Activated CD8-positive, alpha-beta memory T cell treated with anti-CD3 and anti-CD28 coated beads, Interleukin-2, amount 10 ng/mL, durations not matched to agents 7 days and 5 days (primary cell): ENCODE measurements at places on chromosomes 12 and 14. TPM values are rescaled to one million over a fixed set of nuclear protein-coding genes. Genes with fewer than 3 reads are reported as not detected.
A peak's percentile ranks its signal among the peaks of the same experiment; 100 is the strongest.

GRCh38 chr14:56474419-56475022 is 105.1 kb upstream of the TMEM260 start:
- no peak for DNase-seq
- no peak overlapping the region for H3K27ac ChIP-seq
- H3K36me3 ChIP-seq: no peaks in the 10 kb centered on the region
- H3K4me3 ChIP-seq: no peak overlapping the region

DNA sequence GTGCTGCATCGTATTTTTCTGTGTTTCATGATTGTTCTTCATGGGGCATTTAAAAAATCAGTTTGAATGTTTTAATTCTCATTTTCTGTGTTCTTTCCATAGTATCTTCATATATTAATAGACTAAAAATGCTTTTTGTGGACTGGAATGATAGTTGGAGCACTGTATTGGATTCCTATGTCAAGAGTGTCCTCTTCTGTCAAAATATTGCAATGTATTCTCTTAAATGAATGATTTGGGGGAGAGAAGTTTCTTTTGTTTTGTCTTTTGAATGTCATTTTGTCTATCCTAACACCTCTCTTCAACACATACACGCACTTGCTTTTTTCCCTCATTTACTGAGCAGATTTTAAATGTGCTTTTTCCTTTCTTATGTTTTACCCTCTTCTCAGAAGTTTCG is 4.7 kb upstream of the EIF2S3B start:
- H3K4me1 ChIP-seq: peaks cover 50% of the 10 kb centered on the region
- DNase-seq: no peak
- H3K36me3 ChIP-seq: peaks cover 17% of the 10 kb centered on the region
- H3K27ac ChIP-seq: peak overlapping the region; percentile 77
- H3K4me3 ChIP-seq: peak overlapping the region; percentile 60
- no peaks in the 10 kb centered on the region for H3K27me3 ChIP-seq

DNA sequence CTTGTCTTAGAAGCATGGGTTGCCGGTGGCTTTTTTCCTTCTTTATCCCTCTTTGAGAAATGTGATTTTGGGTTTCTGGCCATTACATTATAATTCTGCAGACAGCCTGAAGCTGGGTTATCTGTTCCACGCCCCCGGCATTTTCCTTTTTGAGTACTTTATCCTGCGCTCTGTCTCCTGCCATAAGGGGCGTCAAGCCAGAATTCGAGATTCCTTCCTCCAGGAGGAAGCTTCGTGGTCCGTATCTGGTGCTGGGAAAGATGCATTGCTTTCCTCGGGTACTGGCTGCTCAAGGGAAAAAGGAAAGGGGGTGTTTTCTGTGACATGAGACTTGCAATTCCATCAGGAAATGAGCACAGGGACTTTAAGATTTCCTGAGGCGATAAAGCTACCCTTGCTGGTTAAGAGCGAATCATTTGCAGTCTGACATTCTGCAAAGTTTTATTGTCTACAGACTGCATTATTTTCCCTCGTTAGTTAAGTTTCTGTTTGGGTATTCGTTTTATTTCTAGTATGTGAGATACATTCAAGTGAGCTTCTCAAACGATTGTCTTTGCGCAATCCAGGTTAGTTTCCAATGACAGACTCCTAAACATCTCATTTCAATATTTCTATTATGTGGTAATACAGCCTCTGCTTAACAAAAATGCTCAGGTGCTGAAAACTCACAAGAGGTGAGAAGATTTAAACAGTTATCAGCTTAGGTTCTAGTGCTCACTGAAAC is 694 bp downstream of the AKAP5 start:
- H3K27ac ChIP-seq: peak overlapping the region; percentile 66
- no peaks in the 10 kb centered on the region for H3K27me3 ChIP-seq
- H3K4me3 ChIP-seq: peak overlapping the region; percentile 79
- peaks cover 40% of the 10 kb centered on the region for H3K4me1 ChIP-seq
- H3K36me3 ChIP-seq: peaks cover 11% of the 10 kb centered on the region

- no peak overlapping the region for H3K27ac ChIP-seq
- H3K4me3 ChIP-seq: no peak overlapping the region
- no peaks in the 10 kb centered on the region for H3K27me3 ChIP-seq
- H3K4me1 ChIP-seq: no peaks in the 10 kb centered on the region
Measured at GRCh38 chr14:53796734-53797133, 159.9 kb downstream of the BMP4 start.

GRCh38 chr12:47184813-47185212 is 105.1 kb upstream of the AMIGO2 start:
- H3K27ac ChIP-seq: no peak overlapping the region
- H3K4me1 ChIP-seq: peaks cover 8% of the 10 kb centered on the region
- peaks cover 12% of the 10 kb centered on the region for H3K36me3 ChIP-seq

- no peaks in the 10 kb centered on the region for H3K4me1 ChIP-seq
- H3K27ac ChIP-seq: no peak overlapping the region
- DNase-seq: no peak
- H3K4me3 ChIP-seq: no peak overlapping the region
Measured at GRCh38 chr12:110750784-110751461, 8.2 kb upstream of the PPP1CC start.

GRCh38 chr14:60227291-60227690 is 21.7 kb upstream of the PPM1A start:
- no peak overlapping the region for H3K4me3 ChIP-seq
- H3K27me3 ChIP-seq: peaks cover 6% of the 10 kb centered on the region
- DNase-seq: no peak
- peaks cover 2% of the 10 kb centered on the region for H3K36me3 ChIP-seq
- no peaks in the 10 kb centered on the region for H3K4me1 ChIP-seq

DNA sequence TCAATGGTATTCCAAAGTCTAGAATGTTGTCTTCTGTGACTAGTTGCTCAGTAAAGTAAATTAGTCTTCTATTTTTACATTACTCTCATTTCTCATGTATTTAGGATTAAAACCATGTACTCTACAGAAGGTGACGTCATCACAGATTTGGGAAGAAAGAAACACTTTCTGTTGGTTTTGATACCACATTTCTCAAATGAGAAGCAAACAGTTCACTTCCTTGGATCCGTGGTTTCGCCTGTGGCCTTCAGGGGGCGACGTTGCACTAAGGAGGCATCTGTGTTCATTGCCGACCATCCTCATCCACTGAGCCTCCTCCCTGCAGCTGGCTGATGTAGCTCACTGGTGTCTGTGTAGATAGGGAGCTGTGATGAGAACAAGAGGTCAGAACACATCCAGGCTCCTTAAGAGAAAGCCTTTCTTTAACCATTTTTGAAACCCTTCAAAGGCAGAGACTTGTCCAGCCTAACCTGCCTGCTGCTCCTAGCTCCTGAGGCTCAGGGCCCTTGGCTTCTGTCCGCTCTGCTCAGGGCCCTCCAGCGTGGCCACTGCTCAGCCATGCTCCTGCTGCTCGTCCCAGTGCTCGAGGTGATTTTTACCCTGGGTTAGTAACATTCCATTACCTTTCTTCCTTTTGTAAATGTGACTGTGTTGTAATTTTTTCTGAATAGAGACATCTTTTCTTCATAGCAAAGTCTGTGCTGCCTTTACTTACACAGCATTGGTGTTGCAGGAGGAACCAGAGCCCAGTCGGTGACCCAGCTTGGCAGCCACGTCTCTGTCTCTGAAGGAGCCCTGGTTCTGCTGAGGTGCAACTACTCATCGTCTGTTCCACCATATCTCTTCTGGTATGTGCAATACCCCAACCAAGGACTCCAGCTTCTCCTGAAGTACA is 220.6 kb upstream of the OR4E1 start:
- H3K27me3 ChIP-seq: no peaks in the 10 kb centered on the region
- H3K4me3 ChIP-seq: peak overlapping the region; percentile 72
- no peaks in the 10 kb centered on the region for H3K36me3 ChIP-seq
- H3K27ac ChIP-seq: peak overlapping the region; percentile 85
- DNase-seq: peak; percentile 69
- H3K4me1 ChIP-seq: peaks cover 10% of the 10 kb centered on the region

- no peaks in the 10 kb centered on the region for H3K36me3 ChIP-seq
- no peak overlapping the region for H3K4me3 ChIP-seq
- H3K27me3 ChIP-seq: no peaks in the 10 kb centered on the region
Measured at GRCh38 chr14:22155571-22155970, 433.5 kb downstream of the DAD1 start.

TPPP2 gene
- not detected for total RNA-seq

FBXO34 gene
- 22.1 TPM for total RNA-seq

COX8C gene
- not detected for total RNA-seq
